ENCODE measurements at places on chromosomes 12 and 14. TPM values are rescaled to one million over a fixed set of nuclear protein-coding genes. Genes with fewer than 3 reads are reported as not detected.

Gene IGFBP6
- total RNA-seq = 45.4 TPM

Gene LRRC9
- total RNA-seq = not detected

Gene LMO3
- total RNA-seq = not detected

Gene NOVA1
- total RNA-seq = not detected

Gene GPR84
- not detected for total RNA-seq

Gene CCDC38
- under 0.01 TPM for total RNA-seq

Gene CYP27B1
- 3.9 TPM for total RNA-seq

Gene MGAT4C
- total RNA-seq = not detected

Gene ACRBP
- not detected for total RNA-seq

Gene CDKN3
- total RNA-seq = 20.6 TPM

Gene TMEM121
- 3.9 TPM for total RNA-seq

Gene PROX2
- not detected for total RNA-seq

Gene LGMN
- total RNA-seq = 34.1 TPM

Gene NOXRED1
- 1.2 TPM for total RNA-seq

Gene RFLNA
- 3.8 TPM for total RNA-seq

Gene FIGNL2
- not detected for total RNA-seq

Gene DCAF5
- 33.8 TPM for total RNA-seq

Gene KRT7
- 2,495 TPM for total RNA-seq

Gene MEG3
- 1,167 TPM for total RNA-seq

Gene ZFYVE21
- 75.8 TPM for total RNA-seq

Gene POTEM
- not detected for total RNA-seq

Gene ACOT4
- total RNA-seq = 3.9 TPM

Gene ACSS3
- 1.2 TPM for total RNA-seq

Gene NTF3
- not detected for total RNA-seq

Gene SERPINA12
- not detected for total RNA-seq

Gene TAC3
- total RNA-seq = not detected

Gene LMNTD1
- not detected for total RNA-seq

Gene TPH2
- not detected for total RNA-seq

Gene PLEKHH1
- total RNA-seq = 1.2 TPM
